Keratinocyte (primary cell): ENCODE measurements at places on chromosomes 4 and X.

DNA sequence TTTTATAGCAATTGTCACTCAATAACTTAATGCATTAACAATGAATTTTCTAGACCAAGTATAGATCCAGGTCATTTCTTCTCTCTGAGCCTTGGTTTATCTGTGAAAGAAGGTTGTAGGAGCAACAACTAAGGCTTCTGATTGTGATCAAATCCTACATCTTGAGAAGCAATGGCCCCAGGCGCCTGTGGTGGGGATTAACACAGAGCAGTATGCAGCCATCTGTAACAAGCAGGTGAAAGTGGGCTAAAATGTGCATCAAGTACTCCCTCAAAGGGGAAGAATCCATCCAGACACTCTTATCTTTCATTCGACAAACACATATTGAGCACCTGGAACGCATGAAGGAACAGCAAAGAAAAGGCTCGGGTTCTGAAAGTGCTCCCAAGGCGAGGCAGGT is 19.1 kb upstream of the SETD7 start:
- DNase-seq, result no peak

DNA sequence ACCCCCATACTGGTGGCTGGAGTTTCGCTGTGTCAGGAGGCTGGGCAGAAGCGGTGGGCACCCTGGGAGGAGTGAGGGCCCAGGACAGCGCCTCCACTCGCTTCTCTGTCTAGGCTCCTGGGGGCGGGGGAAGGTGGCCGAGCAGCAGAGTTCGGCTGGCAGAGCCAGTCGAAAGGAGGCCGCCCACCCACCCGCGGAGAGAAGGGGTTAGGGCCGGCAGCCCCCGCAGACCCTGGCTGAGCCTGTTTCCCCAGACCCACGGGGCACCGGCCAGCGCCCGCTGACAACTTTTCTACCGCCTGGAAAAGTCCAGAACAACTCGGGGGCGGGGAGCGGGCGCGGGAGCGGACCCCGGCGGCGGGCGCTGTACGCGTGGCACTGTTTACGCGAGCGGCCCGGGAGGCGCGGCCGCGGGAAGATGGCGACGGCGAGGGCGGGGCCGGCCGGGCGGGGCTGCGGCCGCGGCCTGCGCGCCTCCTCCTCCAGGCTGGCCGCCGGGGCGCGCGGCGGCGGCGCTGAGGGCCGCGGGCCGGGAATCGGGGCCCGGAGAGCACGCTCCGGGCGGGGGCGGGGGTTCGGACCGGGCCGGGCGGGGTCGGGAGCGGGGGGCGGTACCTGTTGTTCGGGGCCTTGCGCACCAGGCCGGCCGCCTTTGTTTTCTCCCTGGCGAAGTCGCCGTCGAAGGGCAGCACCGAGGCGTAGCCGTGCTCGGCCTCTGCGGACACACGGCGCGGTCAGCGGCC is 628 bp downstream of the MXD4 start:
- DNase-seq, result no peak

GRCh38 chrX:92249125-92249524 is 469.9 kb downstream of the PCDH11X start:
- DNase-seq, result no peak

DNA sequence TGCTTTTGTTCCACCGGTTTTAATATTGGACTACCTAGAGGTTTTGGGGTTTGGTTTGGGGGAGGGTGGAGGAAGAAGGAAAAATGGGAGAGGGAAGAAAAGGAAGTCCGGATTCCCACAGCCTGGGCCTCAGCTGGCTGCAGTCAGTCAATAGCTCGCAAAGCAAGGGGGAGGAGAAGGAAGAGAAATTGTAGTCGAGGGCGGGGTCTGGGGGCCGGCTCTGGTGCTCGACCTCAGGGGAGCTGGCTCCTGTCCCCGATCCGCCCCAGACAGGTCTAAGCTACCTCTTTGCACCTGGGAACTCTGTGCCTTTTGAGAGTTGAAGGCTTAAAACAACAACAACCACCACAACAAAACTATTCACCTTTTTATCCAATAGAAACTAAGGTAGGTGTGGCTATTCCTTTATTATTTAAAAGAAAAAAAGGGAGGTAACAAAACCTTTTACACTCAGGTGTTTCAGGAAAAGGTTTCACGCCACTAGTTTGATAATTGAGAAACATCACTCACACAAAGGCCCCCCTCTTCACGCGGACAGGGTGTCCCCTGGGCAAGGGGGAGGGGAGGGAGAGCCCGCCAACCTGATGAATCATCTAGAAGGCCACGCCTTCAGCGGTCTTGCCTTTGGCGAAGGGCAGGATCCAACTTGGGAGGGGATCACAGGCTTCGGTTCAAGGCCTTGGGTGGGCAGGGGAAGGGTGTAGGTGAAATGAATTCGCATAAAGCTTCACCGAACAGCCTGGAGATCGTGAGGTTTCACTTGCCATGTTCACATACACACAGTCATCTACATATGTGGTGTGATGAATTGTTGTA is 1.6 kb upstream of the LNX1 start:
- peak; percentile 33 for DNase-seq

DNA sequence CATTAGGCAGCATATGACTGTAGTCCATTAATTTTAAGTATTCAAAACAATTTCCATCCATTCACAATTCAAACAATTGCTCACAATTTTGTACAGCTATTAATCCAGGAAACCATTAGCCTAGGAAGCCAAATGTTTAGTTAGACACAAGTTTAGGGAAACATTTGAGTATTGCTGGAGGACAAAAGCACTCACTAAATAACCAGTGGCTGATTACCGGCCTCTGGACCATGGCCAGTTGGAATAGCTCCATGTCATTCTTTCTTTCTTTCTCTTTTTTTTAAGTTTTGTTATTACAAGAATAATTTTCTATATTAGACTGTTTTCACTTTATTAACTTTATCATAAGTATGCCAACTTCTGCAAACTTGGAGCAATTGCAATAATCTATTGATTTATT is 31.3 kb downstream of the TRIML2 start:
- no peak for DNase-seq

- DNase-seq, result peak; percentile 1
Observed at GRCh38 chr4:156378033-156378665, 424.5 kb upstream of the CTSO start.

- peak; percentile 44 for DNase-seq
Observed at GRCh38 chr4:124640022-124640730, 72.4 kb downstream of the ANKRD50 start.

GRCh38 chrX:11435568-11435967 is 142.4 kb downstream of the AMELX start:
- DNase-seq, result no peak

GRCh38 chrX:72274526-72274925 is 2.5 kb downstream of the RPS4X start:
- no peak for DNase-seq

DNA sequence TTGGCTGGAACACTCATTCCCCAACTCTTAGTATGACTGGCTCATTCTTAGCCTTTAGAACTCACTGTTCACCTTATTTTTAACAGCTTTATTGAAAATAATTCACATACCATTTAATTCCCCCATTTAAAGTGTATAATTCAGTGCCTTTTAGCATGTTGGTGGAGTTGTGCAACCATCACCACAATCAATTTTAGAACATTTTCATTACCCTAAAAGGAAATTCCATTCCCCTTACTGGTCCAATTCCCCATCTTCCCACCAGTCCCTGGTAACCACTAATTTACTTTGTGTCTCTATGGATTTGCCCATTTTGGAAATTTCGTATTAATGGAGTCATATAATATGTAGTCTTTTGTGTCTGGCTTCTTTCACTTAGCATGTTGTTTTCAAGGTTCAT is 19.7 kb downstream of the NHSL2 start:
- DNase-seq, result no peak

- no peak for DNase-seq
Observed at GRCh38 chr4:6467600-6467999, 4.8 kb downstream of the PPP2R2C start.

DNA sequence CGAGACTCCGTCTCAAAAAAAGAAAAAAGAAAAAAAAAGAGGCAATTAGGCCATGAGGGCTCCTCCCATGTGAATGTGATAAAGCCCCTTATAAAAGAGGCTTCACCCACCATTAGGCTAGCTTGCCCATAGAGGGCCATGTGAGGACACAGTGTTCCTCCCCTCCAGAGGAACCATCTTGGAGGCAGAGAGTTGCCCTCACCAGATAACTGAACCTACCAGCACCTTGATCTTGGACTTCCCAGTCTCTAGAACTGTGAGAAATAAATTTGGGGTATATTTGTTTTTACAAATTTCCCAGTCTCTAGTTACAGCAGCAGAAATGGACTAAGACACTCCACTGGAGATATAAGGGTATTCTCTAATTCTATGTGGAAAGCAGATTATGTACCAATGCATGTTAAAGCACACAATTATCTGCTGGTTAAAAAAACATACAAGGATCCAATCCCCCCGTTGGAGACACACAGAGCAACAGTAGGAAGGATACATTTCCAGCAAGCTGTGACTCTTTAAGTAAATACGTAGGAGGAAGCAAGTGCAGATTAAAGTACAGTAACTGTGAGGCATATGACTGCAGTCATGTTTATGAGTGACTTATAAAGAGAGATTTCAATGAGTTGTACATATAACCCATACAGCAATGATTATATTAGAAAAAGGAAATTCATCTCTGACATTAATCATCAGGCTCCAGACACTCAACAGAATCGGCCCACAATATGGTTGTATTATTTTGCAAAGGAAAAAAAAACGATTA is 21.4 kb downstream of the SH3RF1 start:
- no peak for DNase-seq

- DNase-seq, result no peak
Observed at GRCh38 chr4:61202638-61203435, 2.7 kb downstream of the ADGRL3 start.

DNA sequence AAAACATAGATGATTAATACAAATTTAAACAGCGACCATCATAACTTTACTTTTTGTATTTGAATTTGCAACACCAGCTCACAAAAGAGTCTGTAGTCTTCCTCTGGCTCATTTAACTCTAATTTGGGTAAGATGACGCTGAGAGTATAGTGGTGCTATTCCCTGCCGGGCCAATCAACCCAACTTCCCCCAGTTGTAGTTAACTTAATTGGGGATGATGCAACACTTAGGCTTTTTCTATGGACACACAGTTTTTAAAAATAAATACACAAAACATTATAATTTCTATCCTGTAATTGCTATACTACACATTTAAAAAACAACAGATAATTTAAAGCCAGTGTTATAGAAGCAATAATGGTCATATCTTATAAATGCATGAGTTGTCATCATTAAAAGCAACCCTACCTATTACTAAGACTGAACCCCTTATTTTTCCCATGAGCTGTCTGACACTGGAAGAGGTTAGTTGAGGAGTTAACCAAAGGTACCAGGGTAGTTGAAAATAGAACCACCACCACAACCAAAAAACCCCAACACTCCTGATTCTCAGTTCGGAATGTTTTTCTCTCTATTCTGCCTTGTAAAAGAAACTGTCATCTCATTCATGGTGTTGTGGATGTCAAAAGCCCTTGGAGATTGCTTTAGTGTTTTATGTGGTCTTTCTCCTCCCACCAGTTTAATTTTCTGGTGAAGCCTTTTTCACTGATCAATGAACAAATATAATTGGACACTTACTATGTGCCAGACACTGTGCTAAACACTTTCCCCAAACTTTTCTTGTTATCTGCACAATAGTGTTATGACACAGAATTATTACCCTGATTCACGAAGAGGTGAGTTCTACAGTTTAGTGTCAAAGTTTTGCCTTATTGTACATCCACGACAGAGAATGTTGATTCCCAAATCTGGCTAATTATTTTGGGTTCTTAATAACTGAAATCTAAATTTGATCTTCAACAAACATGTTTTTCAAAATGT is 61.5 kb upstream of the RAPGEF2 start:
- DNase-seq, result no peak

GRCh38 chr4:123699880-123700771 is 303.5 kb downstream of the SPRY1 start:
- no peak for DNase-seq

- DNase-seq, result no peak
Observed at GRCh38 chr4:139863531-139863930, 197.9 kb downstream of the MGST2 start.

- no peak for DNase-seq
Observed at GRCh38 chr4:39067451-39067850, 5.4 kb downstream of the KLHL5 start.
